ENCODE measurements at places on chromosomes 12 and 14. TPM values are rescaled to one million over a fixed set of nuclear protein-coding genes. Genes with fewer than 3 reads are reported as not detected.

GRCh38 chr12:56031987-56032386 is 9.7 kb upstream of the RPS26 start:
- no peak for DNase-seq

Gene HOXC4
- total RNA-seq = not detected

Gene KRT71
- total RNA-seq = not detected

GRCh38 chr12:15212930-15213329 is 8.3 kb downstream of the RERG start:
- DNase-seq = no peak

DNA sequence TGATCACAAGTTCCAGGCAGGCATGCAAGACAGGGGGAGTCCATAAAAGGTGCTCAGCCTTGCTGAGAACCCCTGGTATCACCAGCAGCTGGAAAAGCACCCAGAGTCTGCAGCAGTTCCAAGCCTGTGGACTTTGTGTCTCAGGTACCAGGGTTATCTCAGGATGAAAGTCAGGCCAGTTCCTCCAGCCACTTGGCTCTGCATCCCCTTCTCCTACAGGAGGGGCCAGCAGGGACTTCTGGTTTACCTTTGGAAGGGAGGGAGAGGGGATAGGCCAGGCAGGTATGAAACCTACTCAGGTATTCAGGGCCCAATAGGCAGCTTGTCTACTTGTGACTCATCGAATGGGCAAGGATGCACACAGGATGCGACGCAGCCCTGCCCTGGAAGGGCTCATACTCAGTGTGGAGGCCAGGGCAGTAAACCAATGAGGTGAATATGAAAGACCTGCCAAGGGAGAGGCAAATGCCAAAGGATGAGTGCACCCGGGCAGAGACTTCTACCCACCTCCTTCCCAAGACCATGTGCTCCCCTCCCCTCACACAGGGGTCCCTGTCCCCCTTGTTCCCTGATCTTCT is 148.2 kb downstream of the SLC38A6 start:
- DNase-seq = no peak

Gene KRT1
- not detected for total RNA-seq

Gene GYS2
- not detected for total RNA-seq

DNA sequence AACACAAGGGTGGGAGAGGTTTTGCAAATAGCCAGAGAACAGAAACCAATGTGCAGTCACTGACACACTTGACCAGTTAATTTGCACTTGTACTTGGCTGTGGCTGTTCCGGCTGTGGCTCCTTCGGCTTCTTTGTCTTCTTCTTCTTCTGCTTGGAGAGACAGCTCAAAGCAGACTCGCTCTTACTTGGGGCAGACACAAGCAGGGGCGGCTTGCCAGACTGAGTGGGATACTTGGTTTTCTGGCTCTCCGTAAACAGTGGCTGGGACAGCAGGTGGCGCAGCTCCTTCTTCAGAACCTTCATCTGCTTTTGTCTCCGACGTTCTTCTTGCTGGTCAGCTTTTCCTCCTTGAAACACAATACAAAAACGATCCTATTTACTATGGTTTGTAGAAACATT is 25.0 kb downstream of the OTUB2 start:
- DNase-seq = no peak

DNA sequence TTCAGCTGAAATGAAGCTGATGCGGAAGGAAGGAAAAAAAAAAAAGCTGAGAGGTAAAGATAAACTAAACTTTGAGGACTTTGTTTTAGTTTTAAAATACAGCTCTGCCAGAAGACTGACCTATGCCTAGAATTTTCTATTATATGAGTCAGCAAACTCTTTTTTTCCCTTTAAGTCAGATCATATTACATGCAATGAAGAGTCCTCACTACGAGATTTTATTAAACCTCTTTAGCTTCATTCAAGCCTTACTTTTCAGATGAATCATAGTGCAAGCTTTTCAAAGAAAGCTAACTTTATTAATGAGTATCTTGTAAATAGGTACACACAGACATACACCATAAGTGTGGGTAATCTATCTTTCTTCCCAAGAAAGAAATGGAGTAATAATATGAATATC is 57.8 kb upstream of the FSCB start:
- no peak for DNase-seq

DNA sequence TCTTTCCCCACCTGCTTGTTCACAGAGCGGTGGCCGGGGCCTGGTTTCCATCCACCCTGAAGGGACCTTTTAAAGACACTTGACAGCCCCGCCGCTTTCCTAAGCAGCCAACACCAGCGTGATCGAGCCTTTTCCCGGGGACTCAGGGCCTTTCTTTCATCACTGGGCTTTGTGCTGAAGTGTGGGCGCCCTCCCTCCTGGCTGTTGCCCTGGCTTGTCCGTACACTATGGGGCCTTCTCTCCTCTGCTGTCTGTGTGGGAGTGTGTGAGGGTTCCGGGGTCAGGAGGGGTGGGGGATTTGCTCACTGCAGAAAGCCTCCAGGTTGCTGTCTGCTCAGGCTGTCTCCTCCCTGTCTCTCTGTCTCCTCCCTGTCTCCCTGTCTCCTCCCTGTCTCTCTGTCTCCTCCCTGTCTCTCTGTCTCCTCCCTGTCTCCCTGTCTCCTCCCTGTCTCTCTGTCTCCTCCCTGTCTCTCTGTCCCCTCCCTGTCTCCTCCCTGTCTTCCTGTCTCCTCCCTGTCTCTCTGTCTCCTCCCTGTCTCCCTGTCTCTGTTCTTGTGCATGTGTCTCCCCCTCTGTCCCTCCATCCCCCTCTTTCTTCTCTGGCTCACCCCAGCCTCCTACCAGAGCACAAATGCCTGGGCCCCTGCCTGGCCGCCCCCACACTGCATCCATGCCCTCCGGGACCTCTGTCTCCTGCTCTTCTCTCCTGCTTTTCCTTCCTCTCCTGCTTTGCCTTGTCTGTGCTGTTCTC is 64.7 kb downstream of the CCDC92 start:
- DNase-seq = no peak

DNA sequence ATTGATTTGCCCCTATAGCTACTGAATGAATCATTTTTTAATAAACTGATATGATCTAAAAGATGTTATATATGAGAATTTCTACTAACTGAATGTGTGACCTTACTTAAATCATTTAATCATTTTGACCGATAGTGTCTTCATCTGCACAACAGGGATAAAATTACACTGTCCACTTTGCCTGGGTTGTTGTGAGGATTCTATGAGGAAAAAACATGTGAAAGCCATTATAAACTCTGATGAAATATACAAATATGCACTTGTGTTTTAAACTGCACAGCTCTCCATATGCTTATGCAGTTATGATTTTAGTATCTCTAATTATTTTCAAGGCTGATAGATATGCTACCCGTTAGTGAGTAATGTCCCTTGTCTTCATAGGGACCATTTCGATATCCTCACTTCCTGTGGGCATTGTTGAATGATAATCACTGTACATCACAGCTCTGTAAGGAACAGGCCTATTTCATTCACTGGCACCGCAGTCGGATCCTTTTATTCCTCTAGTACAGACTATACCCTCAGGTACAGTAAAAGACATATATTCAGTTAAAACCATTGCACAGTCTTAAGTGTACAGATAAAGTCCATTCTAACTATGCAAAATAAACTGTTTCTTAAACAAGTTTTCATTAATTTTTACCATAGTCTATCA is 88.7 kb upstream of the RAP1B start:
- DNase-seq = no peak

Gene TAS2R43
- not detected for total RNA-seq

DNA sequence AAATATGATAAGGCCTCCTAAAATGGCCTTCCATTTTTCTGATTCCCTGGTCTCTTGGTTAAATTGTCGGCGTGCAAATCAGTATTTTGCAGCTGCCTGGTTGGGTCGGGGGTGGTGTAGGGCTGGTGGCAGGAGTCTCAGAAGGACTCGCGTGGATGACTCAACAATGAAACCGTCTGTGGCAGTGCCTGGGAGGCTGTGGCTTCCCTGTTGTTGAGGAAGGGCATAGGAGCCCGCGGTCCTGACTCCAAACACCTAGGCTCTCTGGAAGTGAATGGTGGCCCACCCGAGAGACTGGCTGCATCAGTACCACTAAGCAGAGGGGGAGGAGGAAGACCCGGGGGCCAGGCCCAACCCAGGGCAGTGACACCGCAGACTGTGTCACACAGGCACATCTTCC is 207.9 kb downstream of the TTC7B start:
- DNase-seq = no peak

DNA sequence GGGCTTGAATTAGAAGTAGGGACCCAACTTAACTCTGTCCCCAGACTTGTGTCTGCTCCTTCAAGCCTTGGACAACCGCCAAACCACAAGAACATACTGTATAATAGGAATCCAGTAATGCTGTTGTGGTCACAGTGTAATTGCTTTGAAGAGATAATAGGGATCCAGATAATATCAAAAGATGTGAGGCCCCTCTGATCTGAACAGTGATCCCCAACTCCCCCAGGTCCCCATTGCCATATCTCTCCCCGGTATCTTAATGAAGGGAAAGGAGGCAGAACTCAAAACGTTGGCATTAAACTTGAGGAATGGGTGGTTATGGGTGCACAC is 8.5 kb upstream of the PLEKHH1 start:
- peak; percentile 10 for DNase-seq

Gene SVOP
- total RNA-seq = not detected

- no peak for DNase-seq
Observed at GRCh38 chr14:102481371-102481770, 28.2 kb downstream of the ANKRD9 start.

GRCh38 chr14:25463480-25463879 is 413.5 kb upstream of the STXBP6 start:
- no peak for DNase-seq

Gene BTBD6
- not detected for total RNA-seq

GRCh38 chr14:75783602-75784313 is 122.7 kb downstream of the TTLL5 start:
- no peak for DNase-seq

Gene IL22
- not detected for total RNA-seq

Gene DPPA3
- total RNA-seq = not detected

GRCh38 chr12:102966200-102966863 is 8.9 kb downstream of the ASCL1 start:
- DNase-seq = no peak

DNA sequence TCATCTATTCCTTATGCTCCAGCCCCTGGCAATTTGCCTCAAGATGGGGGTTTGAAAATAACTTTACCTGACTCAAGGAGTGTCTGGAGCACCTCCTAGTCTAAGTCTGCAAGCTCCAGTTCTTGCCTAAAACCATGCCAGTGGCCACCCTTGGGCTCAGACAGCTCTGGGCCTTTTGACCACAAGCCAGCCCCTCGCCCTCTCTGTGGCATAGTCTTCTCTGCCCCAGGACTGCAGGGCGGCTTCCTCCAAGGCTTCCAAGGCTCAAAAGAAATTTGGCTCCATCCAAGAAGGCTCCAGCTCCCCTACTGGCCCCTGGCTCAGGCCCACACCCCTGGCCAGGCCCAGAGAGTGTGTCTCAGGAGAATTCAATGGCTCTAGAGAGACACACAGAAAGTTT is 14.8 kb downstream of the ACVRL1 start:
- DNase-seq = no peak

- no peak for DNase-seq
Observed at GRCh38 chr14:79077096-79077495, 906.9 kb downstream of the NRXN3 start.

DNA sequence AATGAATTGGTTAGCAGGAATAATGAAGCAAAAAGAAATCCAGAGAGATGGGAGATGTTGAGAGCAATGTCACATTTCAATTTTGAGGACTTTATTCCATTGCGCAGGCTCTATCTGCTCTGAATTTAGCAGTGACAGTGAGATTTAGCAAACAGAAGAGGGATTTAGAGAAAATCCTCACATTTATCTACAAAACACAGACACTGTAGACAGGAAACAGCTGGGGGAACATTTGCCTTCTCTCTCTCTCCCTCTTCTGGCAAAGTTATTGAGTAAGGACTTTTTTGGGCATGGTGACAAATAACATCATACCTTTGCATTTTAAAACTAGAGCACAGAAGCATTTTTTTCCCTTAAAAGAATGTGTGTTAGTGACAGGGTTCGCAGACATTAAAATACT is at the start of gene IGF1:
Gene IGF1 (minus strand): TSS at position 158 of the 400 bp plus-strand sequence. CDS start 182 bp downstream, outside the sequence.
- DNase-seq = peak; percentile 10

Gene UBE3B
- total RNA-seq = 30.2 TPM

Gene LTB4R2
- 4.7 TPM for total RNA-seq

DNA sequence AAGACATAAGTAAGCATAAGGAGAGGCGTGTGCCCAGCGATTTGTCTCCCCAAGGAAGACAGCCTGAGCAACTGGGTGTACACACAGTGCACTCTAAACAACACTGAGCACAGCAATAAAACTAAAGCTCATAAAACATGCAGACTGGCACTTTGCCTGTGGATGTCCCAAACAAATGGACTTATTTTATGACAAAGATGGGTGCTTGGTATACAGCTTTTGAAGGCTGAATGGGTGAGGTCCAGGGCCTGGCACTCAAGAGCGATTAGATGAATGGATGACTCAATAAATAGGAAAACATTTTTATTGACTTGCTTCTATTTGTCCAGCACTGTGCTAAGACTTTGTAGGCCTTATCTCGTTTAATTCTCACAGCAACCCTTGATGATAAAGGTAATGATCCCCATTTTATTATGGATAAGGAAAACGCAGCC is 28.5 kb downstream of the LGMN start:
- DNase-seq = no peak

GRCh38 chr14:50892255-50892654 is 20.4 kb downstream of the ABHD12B start:
- DNase-seq = no peak

DNA sequence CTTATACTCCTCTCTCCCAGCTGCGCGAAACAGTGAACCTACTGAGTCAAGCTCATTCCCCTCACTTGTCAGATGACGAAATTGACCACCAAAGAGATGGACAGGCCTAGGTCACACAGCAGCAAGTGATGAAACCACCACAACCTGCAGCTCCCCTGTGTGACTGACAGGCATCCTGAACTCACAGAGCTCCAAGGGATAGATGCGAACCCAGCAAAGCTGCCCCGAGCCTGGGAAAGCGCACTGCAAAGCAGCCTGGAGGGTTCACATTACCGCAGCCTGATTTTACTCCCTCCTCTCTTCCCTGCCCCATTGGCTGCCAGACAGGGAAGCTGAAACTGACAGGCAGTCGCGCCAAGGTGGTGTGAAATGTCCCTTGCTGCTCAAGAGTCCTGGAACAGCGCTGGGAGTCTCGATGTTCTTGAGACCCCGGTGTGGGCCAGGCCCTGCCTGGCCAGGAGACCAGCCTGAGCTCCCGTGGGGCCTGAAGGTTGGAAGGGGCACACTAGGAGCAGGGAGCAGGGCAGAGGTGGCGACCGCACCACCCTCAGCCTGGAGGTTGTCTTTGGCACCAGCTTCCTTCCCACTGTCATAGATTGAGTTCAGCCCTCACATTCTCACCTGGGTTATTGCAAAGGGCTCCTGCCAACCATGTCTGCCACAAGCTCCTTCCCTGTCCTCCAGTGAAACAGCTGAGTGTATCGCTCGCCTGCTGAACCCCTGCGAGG is 36.3 kb downstream of the SNRNP35 start:
- DNase-seq = no peak

DNA sequence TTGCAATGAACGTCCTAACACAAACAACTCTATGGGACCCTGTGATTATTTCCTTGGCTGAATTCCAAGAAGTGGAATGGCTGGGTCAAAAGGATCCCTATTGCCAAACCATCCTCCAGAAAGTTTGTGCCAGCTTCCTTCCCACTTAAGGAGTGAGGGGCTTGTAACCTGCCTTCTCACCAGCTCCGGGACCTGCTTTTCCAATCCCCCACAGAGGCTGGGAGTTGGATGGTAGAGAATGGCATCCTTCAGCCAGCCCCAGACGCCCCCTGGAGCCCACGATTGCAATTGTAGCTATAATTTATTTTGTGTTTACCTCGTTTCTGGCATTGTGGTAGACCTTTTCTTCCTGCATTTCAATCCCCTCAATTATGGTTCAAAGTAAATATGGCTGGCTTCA is 9.7 kb upstream of the ZDHHC22 start:
- DNase-seq = no peak

Gene CAPZA3
- total RNA-seq = not detected
